ENCODE measurements at places on chromosomes 3 and 15. TPM values are rescaled to one million over a fixed set of nuclear protein-coding genes. Genes with fewer than 3 reads are reported as not detected.

Gene CHRFAM7A
- total RNA-seq, result 0.63 TPM

Gene SCG5
- 2.0 TPM for total RNA-seq

Gene PYGO1
- 11.8 TPM for total RNA-seq

Gene DLL4
- 2.3 TPM for total RNA-seq

Gene WDR93
- 0.13 TPM for total RNA-seq

Gene SLC28A2
- 1.5 TPM for total RNA-seq

Gene RPL15
- total RNA-seq, result 2,924 TPM

Gene HERC2
- 36.2 TPM for total RNA-seq

Gene SPINK8
- total RNA-seq, result not detected

Data from hepatocyte (in vitro differentiated cells).